Left lung (tissue), 14 donors: ENCODE measurements at places on chromosomes 6 and 20. TPM values are rescaled to one million over a fixed set of nuclear protein-coding genes. Genes with fewer than 3 reads are reported as not detected.
A peak's percentile ranks its signal among the peaks of the same experiment; 100 is the strongest.

- H3K27ac ChIP-seq = no peak overlapping the region
- DNase-seq = no peak
- H3K4me1 ChIP-seq = no peaks in the 10 kb centered on the region
- H3K36me3 ChIP-seq = no peaks in the 10 kb centered on the region
These were observed 62.2 kb upstream of the SOX4 start for GRCh38 chr6:21531393-21531792.

DNA sequence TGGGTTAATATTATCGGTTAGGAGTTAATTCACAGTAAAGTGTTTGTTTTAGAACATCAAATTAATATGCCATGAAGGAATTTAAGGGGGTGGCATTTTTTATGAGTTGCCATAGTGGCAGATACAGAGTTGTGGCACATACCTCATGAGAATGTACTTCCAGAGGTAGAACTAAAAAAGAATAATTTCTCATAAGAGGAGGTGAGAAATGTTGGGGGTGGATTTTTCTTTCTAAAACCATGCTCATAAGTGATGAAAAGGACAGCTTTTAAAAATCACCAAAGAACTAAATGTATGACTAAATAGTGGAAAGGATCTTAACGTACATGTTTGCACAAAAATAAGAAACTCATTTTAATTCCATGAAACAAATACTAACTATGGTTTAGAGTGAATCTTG lies 58.7 kb downstream of the SHLD1 start:
- no peaks in the 10 kb centered on the region for H3K36me3 ChIP-seq
- H3K27ac ChIP-seq = no peak overlapping the region
- H3K4me1 ChIP-seq = peaks cover 15% of the 10 kb centered on the region
- no peaks in the 10 kb centered on the region for H3K27me3 ChIP-seq
- no peak overlapping the region for H3K4me3 ChIP-seq

DNA sequence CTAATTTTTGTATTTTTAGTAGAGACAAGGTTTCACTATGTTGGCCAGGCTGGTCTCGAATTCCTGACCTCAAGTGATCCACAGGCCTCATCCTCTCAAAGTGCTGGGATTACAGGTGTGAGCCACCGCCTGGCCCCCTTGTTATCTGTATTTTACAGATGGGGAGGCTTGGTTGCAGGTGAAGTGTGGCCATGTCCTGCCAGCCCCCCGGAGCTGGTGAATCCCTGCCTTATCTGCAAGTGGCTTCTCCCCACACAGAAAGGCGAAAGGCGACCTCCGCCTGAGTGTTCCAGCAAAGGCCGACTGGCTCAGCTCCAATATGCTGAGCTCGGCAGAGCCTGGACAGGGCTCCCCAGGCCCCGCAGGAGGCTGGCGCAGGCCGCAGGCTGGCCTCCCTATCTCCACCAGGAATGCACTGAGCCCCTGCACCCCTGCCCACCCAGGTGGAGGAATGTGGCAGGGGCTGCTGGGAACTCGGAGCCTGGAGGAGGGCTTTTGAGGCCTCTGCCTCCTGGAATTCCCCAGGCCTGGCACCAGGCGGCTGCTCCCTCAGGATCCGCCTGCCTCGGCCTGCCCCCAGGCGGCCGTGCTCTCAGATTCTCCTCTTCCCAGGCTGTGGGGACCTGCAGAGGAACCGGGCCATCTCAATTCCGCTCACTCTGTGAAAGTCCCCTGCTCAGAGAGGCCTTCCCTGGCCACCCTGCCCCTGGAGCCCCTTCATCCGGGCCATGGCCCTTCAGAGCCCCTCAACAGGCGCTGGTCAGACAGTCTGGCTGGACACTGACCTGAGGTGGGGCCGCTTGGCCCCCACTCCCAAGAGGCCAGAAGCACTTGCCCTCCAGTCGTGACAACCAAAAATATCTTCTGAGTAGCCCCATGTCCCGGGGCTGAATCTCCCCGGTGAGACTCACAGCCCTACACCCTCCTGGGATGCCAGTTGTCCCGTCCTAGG lies 9.3 kb upstream of the LAMA5 start:
- no peak overlapping the region for H3K4me3 ChIP-seq
- no peaks in the 10 kb centered on the region for H3K27me3 ChIP-seq
- peak overlapping the region; percentile 59 for H3K27ac ChIP-seq
- peaks cover 31% of the 10 kb centered on the region for H3K4me1 ChIP-seq

- no peaks in the 10 kb centered on the region for H3K27me3 ChIP-seq
- no peaks in the 10 kb centered on the region for H3K36me3 ChIP-seq
- DNase-seq = no peak
- H3K27ac ChIP-seq = no peak overlapping the region
These were observed 32.3 kb upstream of the CD83 start for GRCh38 chr6:14085176-14085787.

GRCh38 chr20:58970146-58970545 lies 10.9 kb upstream of the NELFCD start:
- no peak for DNase-seq
- H3K4me1 ChIP-seq = no peaks in the 10 kb centered on the region
- no peaks in the 10 kb centered on the region for H3K27me3 ChIP-seq
- H3K27ac ChIP-seq = no peak overlapping the region
- H3K4me3 ChIP-seq = no peak overlapping the region

DNA sequence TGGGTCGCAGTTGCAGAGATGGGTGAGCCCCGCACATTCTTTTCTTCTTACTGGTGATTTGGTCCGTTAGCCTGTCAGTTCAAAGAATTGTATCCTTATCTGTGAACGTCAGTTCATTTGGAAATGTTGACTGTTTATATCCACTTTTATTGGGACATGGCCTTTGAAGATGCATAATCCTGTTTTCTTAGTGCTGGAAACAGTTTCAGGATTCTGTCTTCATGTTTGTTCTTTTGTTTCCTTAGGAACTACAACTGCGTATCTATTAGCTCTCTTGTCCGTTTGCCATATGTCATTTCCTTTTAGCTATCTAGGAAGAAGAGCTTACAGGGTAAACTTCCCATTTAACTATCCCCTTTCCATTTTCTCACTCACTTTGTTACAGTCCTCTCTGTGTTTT lies 35.0 kb upstream of the TULP1 start:
- no peaks in the 10 kb centered on the region for H3K4me1 ChIP-seq
- peak; percentile 14 for DNase-seq
- H3K4me3 ChIP-seq = no peak overlapping the region
- H3K36me3 ChIP-seq = no peaks in the 10 kb centered on the region

- no peak for DNase-seq
- no peak overlapping the region for H3K4me3 ChIP-seq
- H3K36me3 ChIP-seq = no peaks in the 10 kb centered on the region
- no peak overlapping the region for H3K27ac ChIP-seq
- no peaks in the 10 kb centered on the region for H3K27me3 ChIP-seq
These were observed 180.7 kb downstream of the HIVEP2 start for GRCh38 chr6:142764311-142764710.

DNA sequence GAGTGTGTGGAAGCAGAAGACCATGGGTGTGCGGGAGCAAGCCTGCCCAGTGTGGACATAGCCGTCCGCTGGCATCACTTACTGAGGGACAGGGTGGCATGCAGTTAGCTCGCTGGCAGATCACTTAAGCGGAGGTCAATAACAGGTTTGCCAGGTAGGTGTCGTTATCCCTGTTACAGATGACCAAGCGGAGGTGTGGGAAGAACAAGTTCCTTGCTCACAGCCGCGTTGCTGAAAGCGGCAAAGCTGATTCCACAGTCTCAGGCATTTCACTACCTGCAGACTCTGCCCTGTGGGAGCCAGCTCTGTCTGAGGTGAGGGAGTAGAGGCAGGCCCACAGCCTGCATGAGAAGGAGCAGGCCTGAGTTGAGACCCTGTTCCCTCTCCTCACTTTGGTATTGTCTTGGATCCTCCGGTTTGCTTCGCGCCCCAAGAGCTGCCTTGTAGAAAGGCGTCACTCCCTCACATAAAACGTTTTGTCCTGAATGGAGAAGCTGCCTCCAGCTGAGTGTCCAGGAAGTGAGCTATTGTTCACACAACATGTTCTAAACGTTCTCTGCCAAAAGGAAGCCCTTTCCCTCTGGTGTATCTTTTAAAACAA lies 96.9 kb downstream of the TCP11 start:
- H3K4me3 ChIP-seq = no peak overlapping the region
- DNase-seq = no peak
- H3K27me3 ChIP-seq = no peaks in the 10 kb centered on the region
- H3K36me3 ChIP-seq = no peaks in the 10 kb centered on the region
- H3K4me1 ChIP-seq = peaks cover 81% of the 10 kb centered on the region

GRCh38 chr6:40743690-40744446 lies 156.7 kb upstream of the LRFN2 start:
- no peak overlapping the region for H3K4me3 ChIP-seq
- H3K36me3 ChIP-seq = no peaks in the 10 kb centered on the region
- no peak overlapping the region for H3K27ac ChIP-seq
- DNase-seq = no peak

DNA sequence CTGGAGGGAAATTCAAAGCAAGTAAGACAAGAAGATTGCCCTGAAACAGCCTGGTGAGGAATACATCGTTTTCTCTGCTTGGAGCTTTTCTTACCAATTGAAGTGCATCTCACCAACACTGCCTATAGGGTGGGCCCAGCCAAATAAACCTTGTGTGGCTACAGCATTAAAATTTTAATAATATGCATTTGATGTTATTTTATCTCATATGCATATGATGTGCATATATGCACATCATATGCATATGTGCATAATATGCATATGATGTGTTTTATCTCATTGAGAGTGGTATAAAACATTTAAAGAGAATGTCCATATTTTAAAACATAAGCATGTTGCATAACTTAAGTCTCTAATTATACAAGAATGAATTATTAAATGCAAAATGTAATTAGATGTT lies 328.6 kb upstream of the ARID1B start:
- no peaks in the 10 kb centered on the region for H3K4me1 ChIP-seq
- H3K27me3 ChIP-seq = no peaks in the 10 kb centered on the region
- DNase-seq = no peak
- H3K36me3 ChIP-seq = no peaks in the 10 kb centered on the region
- no peak overlapping the region for H3K27ac ChIP-seq

- peak overlapping the region; percentile 35 for H3K27ac ChIP-seq
- H3K4me1 ChIP-seq = no peaks in the 10 kb centered on the region
- DNase-seq = peak; percentile 55
- no peaks in the 10 kb centered on the region for H3K36me3 ChIP-seq
These were observed 62.3 kb downstream of the MAP7 start for GRCh38 chr6:136487759-136488425.

GRCh38 chr6:40054186-40054585 lies 119.9 kb upstream of the MOCS1 start:
- no peak overlapping the region for H3K4me3 ChIP-seq
- peaks cover 5% of the 10 kb centered on the region for H3K27me3 ChIP-seq
- no peak for DNase-seq
- H3K36me3 ChIP-seq = no peaks in the 10 kb centered on the region

DNA sequence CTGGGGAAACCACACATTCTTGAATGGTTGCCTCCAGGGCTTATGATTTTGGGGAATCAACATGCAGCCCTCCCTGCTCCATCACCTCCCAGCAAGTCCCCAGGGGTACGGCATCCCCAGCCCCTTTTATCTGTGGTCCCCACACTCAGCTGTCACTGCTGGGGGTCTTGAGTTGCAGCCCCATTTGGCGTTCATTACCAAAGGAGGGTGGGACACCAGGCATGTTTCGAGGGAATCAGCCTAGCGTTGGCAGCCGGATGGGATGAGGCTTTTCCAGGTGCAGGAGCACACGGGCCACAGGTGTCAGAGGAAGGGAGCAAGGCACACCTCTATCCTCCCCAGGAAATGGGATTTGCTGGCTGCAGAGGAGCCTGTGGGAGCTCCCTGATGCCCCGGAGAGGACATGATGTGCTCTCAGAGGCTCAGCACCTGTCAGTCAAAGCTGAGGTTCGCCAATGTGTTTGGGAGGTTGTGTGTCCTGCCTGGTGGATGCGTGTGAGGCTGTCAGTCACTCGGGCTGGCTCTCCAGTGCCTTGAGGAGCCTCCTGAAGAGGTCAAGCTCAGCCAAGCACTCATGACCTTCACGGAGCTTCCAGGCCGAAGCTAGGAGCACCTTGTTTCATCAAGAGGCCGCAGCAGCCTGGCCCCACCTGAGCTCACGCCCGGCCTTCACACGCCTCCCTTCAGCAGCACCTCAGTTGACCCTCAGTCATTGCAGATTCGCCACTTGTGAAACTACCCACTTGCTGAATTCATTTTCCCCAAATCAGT lies 95.0 kb downstream of the ERMARD start:
- DNase-seq = no peak
- H3K4me1 ChIP-seq = no peaks in the 10 kb centered on the region
- no peak overlapping the region for H3K27ac ChIP-seq
- H3K36me3 ChIP-seq = no peaks in the 10 kb centered on the region
- H3K4me3 ChIP-seq = no peak overlapping the region
- no peaks in the 10 kb centered on the region for H3K27me3 ChIP-seq

GRCh38 chr20:46599227-46599987 lies 49.0 kb upstream of the OCSTAMP start:
- no peak for DNase-seq
- no peaks in the 10 kb centered on the region for H3K36me3 ChIP-seq
- no peak overlapping the region for H3K27ac ChIP-seq
- H3K4me3 ChIP-seq = no peak overlapping the region

- peak overlapping the region; percentile 30 for H3K27ac ChIP-seq
- H3K4me3 ChIP-seq = no peak overlapping the region
- H3K27me3 ChIP-seq = no peaks in the 10 kb centered on the region
- no peaks in the 10 kb centered on the region for H3K36me3 ChIP-seq
- no peak for DNase-seq
- peaks cover 20% of the 10 kb centered on the region for H3K4me1 ChIP-seq
These were observed 35.5 kb downstream of the ABHD12 start for GRCh38 chr20:25355011-25355595.

GRCh38 chr20:22921595-22922421 lies 113.3 kb upstream of the SSTR4 start:
- H3K27me3 ChIP-seq = peaks cover 66% of the 10 kb centered on the region
- no peak overlapping the region for H3K4me3 ChIP-seq
- H3K36me3 ChIP-seq = no peaks in the 10 kb centered on the region
- no peak for DNase-seq
- H3K4me1 ChIP-seq = peaks cover 4% of the 10 kb centered on the region
- H3K27ac ChIP-seq = no peak overlapping the region

- H3K4me1 ChIP-seq = peaks cover 3% of the 10 kb centered on the region
- H3K27ac ChIP-seq = no peak overlapping the region
- no peaks in the 10 kb centered on the region for H3K27me3 ChIP-seq
- no peak overlapping the region for H3K4me3 ChIP-seq
These were observed 114.9 kb downstream of the CDH26 start for GRCh38 chr20:60073086-60073485.

DNA sequence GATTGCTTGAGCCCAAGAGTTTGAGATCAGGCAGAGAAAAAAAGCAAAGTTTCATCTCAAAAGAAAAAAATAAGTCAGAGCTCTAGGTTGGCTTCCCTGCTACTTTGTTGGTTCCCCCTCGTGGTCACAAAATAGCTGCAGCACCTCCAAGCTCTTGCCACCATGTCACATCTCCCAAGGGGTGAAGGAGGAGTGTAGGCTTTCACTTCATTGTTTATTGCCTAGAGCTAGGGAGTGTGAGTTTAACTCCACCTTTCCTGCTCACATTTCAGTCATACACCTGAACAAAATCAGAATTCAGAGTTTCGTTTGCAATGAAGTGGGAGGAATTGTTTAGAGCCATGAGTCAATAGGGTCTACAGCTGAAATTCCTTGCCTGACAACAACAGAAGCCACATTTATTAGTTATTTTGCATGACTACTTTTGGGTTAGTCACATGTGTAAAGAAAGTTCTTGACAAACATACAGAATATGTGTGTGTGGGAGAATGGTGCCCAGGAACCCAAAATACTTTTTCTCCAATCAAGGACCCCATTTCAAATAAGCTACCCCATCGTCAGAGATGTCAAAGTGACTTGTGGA lies 56.2 kb upstream of the UFL1 start:
- H3K27me3 ChIP-seq = no peaks in the 10 kb centered on the region
- H3K27ac ChIP-seq = no peak overlapping the region
- H3K4me3 ChIP-seq = no peak overlapping the region
- no peaks in the 10 kb centered on the region for H3K36me3 ChIP-seq
- no peak for DNase-seq

STK35 gene
- 15.8 TPM for total RNA-seq

ACOT13 gene
- total RNA-seq = 23.6 TPM

SNRNP48 gene
- 7.6 TPM for total RNA-seq

SIRPB2 gene
- 29.9 TPM for total RNA-seq
